ENCODE measurements at places on chromosomes 6 and 20.

DNA sequence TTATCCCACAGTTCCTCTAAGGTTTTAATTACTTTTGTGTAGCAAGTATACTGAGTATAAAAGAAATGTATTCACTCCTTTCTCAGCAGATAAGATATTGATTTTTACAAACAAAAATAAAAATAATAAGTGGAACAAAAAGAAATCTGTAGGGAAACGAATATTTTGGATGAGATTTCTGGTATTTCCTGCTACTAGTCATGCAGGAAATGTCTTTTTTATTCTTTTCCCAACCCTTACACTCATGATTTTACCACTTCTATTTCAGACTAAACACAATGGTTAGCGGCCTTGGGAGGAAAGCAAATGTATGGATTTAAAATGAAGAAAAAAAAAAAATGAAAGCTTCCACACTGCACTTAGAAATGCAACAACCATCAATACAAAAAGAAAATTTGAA is 580.5 kb upstream of the MARCKS start:
- no peak for DNase-seq

- no peak for DNase-seq
These were observed 1.7 kb downstream of the NECAB3 start for GRCh38 chr20:33672426-33673113.

- DNase-seq: no peak
These were observed 38.6 kb upstream of the SENP6 start for GRCh38 chr6:75563032-75563431.

- no peak for DNase-seq
These were observed 256.0 kb downstream of the LY86 start for GRCh38 chr6:6844530-6844929.

DNA sequence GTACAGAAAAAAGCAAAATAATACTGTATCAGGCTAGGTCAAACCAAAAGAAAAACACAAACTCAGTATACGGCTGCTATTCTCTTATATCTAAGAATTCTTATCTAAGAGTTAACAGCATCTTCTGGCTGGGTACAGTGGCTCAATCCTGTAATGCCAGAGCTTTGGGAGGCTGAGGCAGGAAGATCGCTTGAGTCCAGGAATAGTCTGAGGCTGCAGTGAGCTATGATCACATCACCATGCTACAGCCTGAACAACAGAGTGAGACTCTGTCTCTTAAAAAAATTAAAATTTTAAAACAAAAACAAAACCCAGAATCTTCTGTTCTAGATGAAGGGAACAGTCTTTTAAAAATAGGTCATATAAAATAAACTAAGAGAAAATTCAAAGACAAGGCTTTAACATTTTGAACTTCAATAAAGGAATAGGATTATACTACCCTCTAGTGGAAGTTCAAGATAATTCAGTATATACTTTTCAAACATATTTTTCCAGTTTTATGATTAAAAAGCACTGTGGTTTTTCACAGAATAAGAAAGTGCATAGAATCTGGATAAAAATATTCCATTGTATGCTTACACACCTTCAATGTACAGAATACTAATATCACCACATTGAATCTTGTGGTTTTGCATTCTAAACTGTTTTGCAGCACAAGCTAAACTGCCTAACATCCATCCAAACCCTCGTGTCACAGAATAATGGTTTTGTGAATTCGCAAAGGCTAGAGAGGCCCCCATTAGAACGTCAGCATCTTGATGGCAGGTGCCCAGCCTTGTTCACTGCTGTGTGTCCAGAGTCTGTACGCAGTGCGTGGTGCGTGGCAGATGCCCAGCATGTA is 39.3 kb downstream of the DTNBP1 start:
- DNase-seq: no peak

GRCh38 chr20:41446456-41446855 is 79.8 kb upstream of the EMILIN3 start:
- DNase-seq: no peak

- peak; percentile 27 for DNase-seq
These were observed at the start of gene NRSN2 for GRCh38 chr20:346640-347316. TSS of gene NRSN2 (plus strand) at chr20:347111. CDS start at chr20:349644, 2,533 bp downstream.

GRCh38 chr6:1610497-1611321 is 994 bp downstream of the FOXC1 start:
- DNase-seq: no peak

DNA sequence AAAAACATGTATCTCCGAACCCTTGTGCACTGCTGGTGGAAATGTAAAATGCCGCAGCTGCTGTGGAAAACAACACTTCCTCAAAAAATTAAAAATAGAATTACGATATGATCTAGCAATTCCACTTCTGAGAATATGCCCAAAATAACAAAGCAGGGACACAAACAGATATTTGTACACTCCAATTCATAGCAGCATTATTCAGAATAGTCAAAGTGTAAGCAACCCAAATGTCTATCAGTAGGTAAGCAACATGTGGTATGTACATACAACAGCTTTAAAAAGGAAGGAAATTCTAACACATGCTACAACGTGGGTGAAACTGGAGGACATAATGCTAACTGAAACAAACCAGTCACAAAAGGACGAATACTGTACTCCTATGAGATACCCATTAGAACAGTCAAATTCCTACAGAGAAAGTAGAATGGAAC is 5.7 kb upstream of the RAB5IF start:
- no peak for DNase-seq

DNA sequence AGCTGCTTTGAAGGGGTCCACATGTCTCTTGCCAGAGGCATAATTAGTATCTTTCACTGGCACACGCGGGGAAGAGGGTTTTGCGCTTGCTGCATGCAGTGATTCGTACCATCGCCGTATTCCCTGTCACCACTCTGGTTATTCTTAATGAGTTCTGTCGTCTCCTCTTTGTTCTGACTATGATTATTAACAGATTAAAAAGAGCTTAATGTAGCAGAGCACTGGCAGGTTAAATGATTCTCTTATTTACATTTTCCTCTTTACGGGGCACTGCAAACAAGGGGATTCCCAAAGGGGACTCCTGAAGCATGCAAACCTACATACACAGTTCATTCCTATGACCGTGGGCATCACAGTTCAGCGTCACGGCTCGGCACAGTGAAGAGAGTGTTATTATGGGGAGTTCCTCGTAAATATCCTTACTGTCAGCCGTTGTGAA is 204.8 kb downstream of the DTNBP1 start:
- DNase-seq: no peak

DNA sequence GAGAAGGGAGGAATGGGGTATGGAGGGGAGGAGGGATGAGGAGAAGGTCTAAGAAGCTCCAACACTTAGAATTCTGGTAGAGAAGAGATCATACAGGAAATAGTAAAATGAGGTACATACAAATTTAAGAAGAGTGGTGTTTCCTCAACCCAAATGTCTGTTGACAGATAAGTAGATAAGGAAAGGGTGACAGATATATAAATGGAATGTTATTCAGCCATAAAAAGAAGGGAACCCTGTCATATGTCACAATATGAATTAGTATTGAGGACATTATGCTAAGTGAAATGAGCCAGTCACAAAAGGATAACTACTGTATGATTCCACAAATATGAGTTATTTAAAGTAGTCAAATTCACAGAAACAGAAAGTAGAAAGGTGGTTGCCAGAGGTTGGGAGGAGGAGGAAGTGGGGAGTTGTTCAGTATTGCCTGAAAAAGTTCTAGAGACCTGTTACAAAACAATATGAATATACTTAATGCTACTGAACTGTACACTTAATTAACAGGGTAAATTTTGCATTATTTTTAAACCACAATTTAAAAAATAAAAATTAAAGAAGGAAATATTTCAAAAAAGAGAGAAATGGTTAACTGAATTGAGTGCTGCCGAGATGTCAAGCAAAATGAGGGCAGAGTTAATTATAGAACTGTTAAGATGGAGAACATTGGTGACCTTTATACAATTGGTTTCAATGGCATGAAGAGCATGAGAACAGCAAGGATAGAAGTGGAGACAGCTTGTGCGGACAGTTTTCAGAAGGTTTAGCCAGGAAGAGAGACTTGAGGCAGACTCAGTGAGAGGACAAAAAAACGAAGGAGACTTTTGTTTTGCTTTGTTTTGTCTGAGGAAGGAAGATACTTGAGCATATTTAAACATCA is 47.6 kb upstream of the ADGRF4 start:
- DNase-seq: no peak

DNA sequence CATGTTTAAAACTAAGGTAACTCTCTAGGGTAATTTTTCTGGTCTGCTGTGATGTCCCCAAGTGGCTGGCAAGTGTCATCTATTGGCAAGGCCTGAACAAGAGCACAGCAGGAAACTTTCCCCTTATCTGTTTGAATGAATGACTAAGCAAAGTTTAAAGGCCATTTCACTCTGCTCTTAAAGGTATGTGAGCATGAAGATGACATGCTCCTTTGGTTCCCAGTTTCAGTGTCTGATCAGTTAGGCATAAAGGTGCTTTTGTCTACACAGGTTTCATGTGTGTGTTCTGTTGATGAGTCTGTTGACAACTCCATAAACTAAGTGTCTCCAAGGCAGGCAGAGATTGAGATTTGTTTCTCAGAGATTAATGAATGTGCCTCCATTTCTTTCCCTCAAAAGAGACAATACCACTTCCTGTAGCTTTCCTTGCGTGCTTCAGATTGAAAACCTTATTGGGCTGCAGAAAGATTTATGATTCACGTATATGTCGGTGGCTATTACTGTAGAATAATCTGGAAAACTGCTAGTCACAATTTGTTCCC is 83.9 kb downstream of the MAP3K7 start:
- no peak for DNase-seq

GRCh38 chr6:139580592-139581484 is 206.4 kb upstream of the CITED2 start:
- DNase-seq: no peak

- no peak for DNase-seq
These were observed 4.7 kb downstream of the ADA start for GRCh38 chr20:44646641-44647274.

GRCh38 chr6:105740946-105741645 is 338.2 kb upstream of the PREP start:
- no peak for DNase-seq

GRCh38 chr6:41689171-41690008 is 46.0 kb downstream of the TFEB start:
- no peak for DNase-seq

DNA sequence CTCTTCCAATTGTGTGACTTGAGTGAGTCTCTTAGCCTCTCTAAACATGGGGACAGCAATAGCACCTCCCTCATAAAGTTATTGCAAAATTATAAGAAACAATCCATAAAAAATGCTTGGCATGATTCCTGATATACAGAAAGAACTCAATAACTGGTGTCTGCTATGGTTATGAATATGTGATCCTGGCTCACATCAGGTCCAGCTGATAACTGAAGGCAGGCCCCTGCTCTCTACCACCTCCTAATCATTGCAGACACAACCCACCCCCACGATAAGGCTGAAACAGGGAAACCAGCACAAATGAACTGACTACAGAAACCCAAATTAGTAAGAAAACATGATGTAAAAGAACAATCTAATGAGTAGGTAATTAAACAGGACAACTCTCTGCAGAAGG is 5.4 kb downstream of the TRIM15 start:
- no peak for DNase-seq

- DNase-seq: no peak
These were observed 2.3 kb downstream of the RIN2 start for GRCh38 chr20:19760371-19760721.

GRCh38 chr6:19320111-19320581 is 517.0 kb upstream of the ID4 start:
- DNase-seq: no peak

- DNase-seq: no peak
These were observed 356 bp downstream of the TBXT start for GRCh38 chr6:166167258-166167731.

GRCh38 chr20:24962510-24962909 is 13.4 kb downstream of the CST7 start:
- DNase-seq: no peak

GRCh38 chr6:134531611-134532010 is 213.7 kb upstream of the SGK1 start:
- DNase-seq: no peak

- DNase-seq: no peak
These were observed 797 bp downstream of the PBX2 start for GRCh38 chr6:32189069-32189741.

DNA sequence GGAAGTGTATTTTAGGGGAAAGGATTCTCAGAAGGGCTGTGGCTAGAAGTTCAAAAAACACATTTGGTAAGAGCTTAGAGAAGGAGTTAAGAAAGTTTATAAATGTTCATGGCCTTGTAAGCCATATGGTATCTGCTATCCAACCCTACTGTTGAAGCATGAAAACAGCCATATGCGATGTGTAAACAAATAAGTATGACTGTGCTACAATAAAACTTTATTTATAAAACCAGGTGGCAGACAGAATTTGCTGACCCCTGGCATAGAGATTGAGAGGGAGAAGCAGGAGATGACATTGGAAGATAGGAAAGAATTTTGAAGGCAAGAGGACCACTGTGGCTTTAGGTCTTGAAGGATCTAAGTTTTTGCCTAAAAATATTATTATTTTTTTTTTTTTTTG is 583.5 kb downstream of the DOK5 start:
- no peak for DNase-seq

- DNase-seq: no peak
These were observed 176.2 kb upstream of the SASH1 start for GRCh38 chr6:148166339-148166968.
